ENCODE measurements at places on chromosomes 4 and X.

GRCh38 chr4:13670456-13671160 is 43.1 kb upstream of the BOD1L1 start:
- DNase-seq: no peak

- DNase-seq: no peak
Measured at GRCh38 chr4:180407275-180407885, 1835.8 kb upstream of the TENM3 start.

DNA sequence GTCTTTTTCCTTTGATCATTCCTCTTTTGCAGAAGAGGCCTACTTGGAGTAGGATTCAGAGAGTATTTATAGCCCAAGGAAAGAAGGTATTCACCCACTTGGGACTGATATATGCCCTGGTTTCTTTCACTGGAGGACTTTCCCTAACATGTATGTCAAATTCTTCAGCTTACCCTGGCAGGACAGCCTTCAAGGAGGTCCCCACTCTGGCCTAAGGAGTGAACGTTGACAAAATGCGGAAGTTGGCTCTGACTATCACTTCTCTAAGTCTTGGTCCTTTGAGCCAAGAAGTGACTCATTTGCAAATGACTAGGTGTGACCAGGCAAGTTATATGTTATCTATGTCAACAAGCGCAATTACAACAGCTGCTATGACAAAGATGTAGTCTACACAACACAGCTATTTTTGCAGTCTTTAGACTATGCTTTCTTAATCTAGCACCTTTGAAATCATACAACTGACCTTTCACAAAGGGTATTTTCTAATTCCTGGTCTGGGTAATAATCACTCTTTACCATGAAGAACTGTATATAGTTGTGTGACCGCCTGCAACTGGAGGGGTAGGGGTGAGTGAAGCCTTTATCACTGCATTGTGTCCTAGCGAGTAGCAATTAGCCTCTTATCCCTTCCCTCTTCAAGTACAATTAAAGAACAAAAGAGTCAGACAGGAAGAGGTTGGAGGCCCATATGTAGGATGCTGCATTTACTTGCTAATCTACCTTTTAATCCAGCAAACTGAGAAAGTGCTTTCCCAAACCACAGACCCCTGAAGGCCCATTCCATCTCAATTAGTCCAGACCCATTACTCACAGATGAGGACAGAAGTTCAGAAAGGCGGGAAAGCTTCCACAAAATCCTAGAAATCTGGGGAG is 50.1 kb downstream of the RASGEF1B start:
- DNase-seq: no peak

- peak; percentile 4 for DNase-seq
Measured at GRCh38 chr4:648579-649292, 23.4 kb downstream of the PDE6B start.

GRCh38 chr4:121654738-121655137 is 42.0 kb downstream of the ANXA5 start:
- no peak for DNase-seq

GRCh38 chrX:147738265-147738664 is 173.5 kb upstream of the FMR1 start:
- DNase-seq: no peak

DNA sequence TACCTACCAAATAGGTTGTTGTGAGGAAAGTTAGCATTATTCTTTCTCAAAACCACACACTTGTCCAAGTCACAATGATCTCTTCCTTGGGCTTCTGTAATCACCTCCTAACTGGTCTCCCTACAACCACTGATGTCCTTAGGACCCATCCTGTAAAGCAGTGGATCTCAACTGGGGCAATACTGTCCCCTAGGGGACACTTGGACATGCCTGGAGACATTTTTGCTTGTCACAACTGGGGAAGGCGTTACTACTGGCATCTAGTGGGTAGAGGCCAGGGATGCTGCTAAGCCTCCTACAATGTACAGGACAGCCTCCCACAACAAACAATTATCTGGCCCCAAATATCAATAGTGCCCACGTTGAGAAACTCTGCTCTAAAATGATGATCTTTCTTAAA is 118.7 kb upstream of the AP1S2 start:
- peak; percentile 26 for DNase-seq

DNA sequence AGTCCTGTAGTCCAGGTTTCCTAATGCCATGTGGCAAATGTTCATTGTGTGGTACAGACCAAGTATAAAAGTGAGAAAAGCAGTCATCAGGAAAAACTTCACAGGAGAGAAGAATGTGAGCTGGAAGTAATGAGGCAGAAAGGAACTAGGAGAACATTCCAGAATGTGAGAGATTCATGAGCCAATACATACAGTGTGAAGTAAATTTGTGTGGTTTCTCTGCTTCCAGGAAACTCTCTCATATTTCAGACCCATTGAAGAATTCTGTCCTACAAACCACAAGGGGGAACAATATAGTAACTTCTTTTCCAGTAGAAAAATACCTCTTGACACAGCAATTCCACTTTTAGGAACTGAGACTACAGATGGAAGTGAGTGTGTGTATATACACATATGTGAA is 136.5 kb downstream of the RNF150 start:
- no peak for DNase-seq

DNA sequence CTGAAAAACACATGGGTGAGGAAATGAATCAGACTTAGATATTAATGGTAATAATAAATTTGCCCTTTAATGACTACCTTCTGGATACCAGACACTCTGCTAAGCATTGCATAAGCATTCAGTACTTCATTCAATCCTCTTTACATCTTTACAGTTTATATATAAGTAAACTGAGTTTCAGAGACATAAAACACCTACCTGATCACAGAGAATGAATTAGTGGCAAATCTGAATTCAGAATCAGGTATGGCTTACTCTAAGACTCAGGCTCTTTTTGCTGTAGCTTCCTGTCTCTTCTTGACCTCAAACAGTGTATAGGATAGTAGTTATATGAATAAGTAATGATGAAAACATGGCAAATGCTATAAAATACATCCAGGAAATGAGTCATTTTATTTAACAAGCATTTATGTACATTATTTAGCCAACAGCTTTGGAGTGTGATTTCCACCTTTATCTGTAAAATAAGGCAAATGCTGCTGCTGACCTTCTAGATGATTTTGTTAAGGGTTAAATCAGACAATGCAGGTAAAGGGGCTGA is 83.9 kb downstream of the VEGFC start:
- no peak for DNase-seq

DNA sequence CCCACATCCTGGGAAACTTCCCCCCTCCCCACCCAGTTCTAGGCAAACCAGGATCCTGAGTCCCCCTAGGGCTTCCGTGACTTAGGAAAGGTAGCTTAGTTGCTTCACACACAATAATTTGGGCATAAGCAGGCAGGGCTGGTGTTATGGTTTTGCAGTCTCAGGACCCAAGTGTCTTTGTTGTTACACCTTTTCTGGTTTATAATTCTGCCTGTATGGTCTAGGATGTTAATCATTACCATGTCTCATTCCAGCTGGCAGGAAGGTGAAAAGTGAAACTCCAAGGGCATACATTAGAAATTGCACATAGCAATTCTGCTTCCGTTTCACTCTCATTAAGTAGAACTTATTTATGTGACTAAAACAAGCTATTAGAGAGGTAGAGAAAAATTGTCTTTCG is 16.8 kb downstream of the UGT8 start:
- DNase-seq: no peak

- DNase-seq: no peak
Measured at GRCh38 chrX:104618106-104618895, 52.3 kb downstream of the IL1RAPL2 start.

- DNase-seq: no peak
Measured at GRCh38 chr4:148065075-148065474, 333.2 kb downstream of the ARHGAP10 start.

DNA sequence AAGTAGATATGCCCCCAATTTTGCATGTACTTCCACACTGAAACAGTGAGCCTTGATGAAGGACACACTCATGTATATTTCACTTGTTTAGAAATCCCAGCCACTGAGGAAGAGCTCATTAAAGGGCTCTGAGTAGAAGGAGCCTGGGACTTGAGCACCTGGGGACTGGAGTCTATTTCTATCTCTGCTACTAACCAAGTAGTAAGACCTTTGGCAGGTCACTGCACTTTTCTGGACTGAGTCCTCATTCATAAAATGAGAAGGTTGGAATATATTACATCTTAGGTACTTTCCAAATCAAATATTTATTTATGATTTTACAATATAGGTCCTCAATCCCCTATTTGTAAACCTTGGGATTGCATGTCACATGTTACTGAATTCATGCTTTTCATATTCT is 78.2 kb upstream of the C4orf54 start:
- DNase-seq: no peak

DNA sequence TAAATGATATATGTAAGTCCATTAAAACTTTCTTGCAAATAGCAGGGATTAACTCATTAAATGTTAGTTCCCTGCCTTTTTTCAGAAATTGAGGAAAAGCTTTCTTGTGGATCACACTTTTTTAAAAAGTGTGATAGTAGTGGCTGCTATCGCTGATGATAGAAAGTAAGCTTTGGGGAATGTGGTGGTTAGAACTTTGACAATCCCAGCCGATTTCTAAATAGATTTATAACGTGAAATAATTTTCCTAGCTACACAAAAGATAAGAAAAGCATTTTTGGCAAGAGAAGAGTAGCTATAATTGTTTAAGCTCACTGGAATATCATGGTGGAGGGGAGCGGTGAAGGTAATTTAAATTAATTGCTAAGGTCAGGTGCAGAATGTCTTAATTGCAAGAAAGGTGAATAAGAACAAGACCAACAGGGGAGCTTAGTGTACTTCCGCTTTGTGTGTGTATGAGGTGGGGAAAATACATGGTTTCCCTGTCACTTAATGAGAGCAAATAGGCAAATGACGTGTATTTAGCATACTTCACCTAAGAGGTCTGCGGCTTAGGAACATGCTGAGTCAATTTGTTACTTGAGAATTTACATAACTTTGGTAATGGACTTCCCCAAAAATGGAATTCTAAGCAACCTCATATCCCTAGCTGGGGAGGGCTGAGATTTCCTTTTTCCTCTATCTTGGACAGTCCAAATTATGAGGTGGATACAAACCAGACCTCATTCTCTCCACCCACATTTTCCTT is 11.7 kb upstream of the IL21 start:
- no peak for DNase-seq

- no peak for DNase-seq
Measured at GRCh38 chr4:5707778-5708448, 446 bp downstream of the EVC2 start.

DNA sequence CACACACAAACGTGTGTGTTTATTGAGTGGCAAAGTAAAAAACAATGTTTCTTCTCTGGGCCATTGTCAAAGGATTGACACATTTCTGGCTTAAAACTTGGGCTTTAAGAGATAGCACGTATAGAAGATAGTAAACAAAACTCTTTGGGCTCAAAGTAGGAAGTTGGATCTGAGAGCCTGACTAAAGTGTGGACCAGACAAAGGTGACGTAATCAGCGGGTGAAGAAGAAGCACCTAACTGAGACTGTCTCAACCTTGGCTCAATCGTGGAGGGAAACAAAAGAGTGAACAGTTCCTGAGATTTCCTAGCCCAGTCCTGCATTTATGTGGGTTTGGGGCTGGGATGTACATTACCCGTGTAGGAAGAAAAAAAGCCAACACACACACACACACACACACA is 13.7 kb downstream of the PFKFB1 start:
- no peak for DNase-seq

All from BE2C (cell line).